Activated CD4-positive, alpha-beta T cell treated with anti-CD3 and anti-CD28 coated beads for 1 hour (primary cell): ENCODE measurements at places on chromosomes 12 and 14.

- no peak for DNase-seq
Measured at GRCh38 chr14:85463512-85463911, 66.4 kb upstream of the FLRT2 start.

DNA sequence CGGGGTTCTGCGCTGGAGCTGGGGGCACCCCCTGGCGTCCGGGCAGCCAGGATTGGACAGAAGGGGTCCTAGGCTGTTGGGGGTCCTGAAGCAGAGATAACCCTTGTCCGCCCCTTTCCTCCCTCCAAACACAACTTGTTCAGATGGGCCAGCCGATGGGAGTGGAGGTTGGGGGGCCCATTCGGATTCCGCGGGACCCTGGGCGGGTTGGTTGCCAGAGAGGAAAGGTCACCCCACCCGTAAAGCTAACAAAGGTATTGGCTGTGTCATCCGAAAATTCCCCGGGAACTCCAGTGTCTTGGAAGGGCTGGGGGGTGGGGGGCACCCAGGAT lies 1.3 kb downstream of the FAM222A start:
- no peak for DNase-seq

GRCh38 chr12:65450625-65451024 lies 172.1 kb downstream of the MSRB3 start:
- DNase-seq, result no peak

- DNase-seq, result peak; percentile 12
Measured at GRCh38 chr12:67025543-67026114, 243.5 kb upstream of the CAND1 start.

GRCh38 chr12:6285063-6285477 lies 25.4 kb upstream of the PLEKHG6 start:
- DNase-seq, result peak; percentile 32

DNA sequence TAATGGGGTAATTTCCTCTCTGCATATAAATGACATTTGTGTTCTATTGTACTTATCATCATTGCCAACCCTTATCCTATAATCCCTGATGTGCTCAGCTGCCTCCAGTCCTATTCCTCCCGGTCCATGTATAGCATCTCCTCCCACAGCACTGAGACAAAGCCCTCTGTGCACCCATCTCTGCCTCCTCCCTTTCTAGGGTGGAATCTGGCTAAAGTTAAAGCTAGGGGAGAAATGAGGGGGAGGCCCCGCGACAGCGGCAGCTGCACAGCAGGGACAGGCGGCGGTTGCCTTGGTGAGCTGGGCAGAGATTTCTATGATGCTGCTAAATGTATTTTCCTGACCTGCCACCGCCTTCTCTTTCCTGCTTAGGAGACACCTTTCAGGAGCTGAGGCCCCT lies 12.8 kb upstream of the ZDHHC22 start:
- no peak for DNase-seq

DNA sequence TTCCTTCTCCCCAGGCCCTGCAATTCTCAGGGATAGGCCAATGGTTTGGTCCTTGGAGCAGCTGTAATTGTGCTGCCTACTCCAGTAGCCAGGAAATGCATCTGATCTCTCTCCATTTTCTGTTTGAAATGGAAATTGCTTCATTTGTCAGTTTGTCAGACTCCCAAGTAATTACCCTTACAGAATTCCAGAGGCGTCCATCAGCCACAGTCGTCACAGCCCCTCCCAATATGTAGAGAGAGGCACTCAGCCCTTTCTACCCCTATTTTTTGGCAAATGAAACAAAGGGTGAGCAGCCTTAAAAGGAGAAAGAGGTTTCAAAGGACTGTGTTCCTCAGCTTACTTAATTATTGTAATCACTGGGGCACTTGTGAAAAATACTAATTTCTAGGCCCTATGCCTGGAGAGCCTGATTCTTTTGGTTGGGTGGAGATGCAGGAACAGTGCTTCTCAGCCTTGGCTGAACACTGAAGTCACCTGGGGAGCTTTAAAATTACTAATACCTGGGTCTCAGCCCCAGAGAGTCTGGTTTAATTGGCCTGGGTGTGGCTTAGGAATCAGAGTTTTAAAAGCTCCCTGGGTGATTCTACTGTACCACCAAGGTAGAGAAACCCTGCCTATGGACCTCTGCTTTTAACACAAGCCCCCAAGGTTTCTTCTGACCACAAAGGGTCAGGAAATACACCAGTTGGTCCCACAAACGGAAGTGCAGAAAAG lies 190.0 kb downstream of the EMP1 start:
- no peak for DNase-seq

DNA sequence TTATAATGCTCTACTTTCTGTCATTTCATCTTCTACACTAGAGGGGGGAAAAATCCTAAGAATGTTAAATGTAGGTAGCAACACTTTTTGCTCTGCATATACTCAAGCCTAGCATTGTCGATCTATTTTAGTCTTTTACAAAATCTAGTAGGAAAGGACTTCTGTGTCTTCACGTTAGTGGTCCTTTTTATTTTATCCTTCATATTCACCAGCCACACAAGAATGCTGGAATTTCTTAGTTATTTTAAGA lies 253.0 kb upstream of the FLRT2 start:
- DNase-seq, result no peak

DNA sequence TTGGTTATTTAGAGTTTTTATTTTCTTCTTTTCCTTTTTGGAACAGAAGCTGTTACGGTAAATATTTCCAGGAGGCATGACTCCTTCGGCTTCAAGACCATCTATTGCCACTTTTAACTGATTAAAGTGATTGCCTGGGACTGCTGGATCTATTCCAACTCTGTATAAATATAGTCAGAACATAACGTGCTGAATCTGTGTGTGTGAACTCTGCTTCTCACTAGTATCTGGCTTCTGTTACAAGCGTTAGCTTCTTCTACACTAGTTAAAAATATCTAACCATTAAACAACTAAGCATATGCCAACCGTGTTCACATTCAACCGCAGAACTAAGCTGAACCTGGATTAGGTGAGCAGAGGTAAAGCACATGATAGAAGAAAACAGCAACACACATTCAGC lies 49.0 kb downstream of the TMTC1 start:
- DNase-seq, result no peak

DNA sequence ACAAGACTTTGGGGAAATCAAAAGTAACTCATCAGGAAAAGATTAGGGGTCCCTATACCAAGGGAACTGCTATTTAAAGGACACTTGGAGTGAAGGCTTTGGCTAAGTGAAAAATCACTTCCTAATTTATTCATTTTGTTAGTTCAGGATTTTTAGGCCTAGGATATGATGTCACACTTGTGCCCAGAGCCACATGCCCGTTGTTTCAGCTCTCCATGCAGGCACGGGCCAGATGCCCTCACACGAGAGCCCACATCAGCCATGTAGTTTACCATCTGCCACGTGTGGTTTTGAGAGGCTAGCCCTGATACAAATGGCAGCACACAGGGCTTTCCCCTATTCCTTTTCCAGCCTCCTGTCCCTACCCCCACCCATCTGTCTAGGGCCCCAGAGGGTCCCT lies 11.9 kb upstream of the LRP1-AS start:
- no peak for DNase-seq

DNA sequence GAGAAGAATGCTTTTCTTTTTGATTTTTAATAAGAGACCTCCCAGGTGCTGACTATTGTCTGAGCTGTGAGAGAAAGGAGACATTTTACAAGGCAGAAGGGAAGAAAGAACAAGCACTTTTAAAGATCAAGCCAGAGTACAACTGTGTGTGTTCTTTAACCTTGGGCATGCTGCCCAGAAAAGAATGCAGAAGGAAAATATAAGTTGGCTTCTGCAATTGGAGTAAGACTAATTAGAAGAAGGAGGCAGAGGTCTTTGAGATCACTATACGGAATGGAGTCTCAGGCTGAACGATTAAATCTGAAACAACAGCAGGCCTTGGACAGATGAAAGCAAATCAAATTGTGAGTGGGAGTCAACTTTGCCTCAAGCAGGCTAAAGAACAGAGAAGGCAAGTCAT lies 230.5 kb downstream of the ATP23 start:
- DNase-seq, result no peak

- DNase-seq, result no peak
Measured at GRCh38 chr12:109460538-109460937, 16.6 kb downstream of the KCTD10 start.

- no peak for DNase-seq
Measured at GRCh38 chr12:18462442-18462841, 201.1 kb downstream of the PIK3C2G start.

DNA sequence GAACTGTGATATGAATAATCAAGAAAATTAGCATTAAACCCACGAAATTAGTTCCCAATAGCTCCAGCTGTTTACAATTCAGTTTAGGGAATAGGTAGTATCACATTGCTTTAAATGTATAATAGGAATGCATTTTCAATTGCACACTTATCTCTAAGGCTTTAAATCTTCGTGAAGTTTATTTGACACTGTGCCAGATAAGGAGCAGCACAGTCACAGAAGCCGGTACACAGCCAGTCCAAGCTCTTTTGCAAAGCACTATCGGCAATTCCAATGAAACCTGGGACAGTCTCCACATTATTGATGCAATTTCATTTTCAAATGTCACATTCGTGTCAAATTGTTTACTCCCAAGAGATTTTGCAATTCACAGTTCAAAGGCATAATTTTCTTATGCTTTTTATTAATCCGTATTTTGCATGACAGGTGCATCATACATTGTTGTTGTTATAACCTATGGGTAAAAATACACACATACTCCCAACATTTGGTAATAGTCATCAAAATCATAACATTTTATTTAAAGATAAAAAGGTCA lies 602.8 kb downstream of the RPS29 start:
- no peak for DNase-seq

DNA sequence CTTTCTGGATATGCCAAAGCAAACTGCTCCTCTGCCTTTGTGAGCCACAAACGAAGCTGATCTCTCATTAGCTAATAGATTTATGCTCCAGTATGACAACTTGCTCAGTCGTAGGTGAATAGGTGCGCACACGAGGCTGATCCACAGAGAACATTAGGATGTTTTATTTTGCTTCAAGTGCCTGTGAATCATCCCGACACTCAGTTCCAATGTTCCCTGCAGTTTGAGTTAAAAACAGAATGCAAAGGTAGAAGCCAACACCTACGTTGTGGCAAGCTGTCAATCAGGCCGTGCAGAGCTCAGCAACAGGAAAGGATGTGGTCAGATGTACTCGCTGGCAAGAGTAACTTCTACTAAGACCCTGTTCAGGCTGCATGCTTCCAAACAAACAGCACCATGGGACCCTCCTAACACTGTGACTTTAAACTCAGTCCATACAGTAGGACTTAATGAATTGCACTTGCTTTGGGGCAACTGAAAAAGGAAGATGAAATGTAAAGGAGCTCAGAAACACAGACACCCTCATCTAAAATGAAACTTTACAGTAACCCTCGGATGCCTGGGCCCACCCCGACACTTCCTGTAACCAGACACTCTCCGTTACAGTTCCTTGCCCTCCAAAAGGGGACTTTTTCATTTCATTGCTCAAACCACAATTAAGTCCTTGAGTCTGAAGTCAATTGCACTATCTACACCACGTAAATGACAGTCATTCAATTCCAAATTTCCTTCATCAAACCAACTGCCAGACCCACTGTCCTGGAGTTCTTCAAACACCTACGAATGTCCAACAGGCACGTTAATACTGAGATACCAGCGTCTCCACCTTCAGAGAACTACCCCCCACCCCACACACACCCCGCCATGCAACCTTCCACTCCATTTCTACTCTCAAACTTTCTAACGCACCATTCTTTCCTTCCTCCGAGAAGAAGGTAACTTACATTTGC lies 1.6 kb downstream of the CCDC88C start:
- DNase-seq, result peak; percentile 46

DNA sequence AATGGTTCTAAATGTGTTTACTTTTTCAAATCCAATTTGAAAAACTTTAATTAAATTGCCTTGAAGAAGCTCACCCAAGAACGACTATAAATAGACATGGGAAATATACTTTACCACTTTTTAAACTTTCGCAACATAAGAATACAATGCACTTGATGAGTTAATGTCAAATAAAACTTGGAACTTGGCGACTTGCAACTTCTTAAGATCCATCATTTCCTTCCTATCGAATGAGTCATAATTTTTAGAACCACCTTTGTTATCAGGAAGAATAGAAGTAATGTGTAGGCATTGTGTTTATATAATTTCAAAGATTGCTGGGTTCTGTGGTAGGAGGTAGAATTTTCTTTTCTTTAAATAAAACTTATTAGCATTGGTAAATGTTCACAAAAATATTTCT lies 1417.4 kb upstream of the FLRT2 start:
- no peak for DNase-seq

GRCh38 chr12:15520083-15520482 lies 197.8 kb downstream of the PTPRO start:
- no peak for DNase-seq

DNA sequence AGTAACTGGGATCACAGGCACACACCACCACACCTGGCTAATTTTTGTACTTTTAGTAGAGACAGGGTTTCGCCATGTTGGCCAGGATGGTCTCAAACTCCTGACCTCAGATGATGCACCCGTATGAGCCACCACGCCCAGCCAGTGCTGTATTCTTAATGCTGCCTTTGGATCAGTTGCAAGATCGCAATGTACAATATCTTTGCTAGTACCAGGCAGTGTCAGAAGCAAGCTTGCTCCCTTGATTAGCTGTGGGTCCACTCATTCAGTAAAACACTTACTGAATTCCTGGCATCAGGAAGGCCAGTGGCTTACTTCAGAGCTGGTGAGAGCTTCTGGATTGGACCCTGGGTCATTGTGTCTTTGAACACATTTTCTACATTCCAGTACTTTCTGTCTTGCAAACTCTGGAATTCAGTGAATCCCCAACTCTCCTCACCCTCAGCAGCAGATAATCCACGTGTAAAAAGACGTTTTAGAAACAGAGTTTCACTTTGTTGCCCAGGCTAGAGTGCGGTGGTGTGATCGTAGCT lies 1183.7 kb downstream of the AACS start:
- DNase-seq, result no peak

GRCh38 chr14:102977475-102977874 lies 55.0 kb downstream of the AMN start:
- no peak for DNase-seq

DNA sequence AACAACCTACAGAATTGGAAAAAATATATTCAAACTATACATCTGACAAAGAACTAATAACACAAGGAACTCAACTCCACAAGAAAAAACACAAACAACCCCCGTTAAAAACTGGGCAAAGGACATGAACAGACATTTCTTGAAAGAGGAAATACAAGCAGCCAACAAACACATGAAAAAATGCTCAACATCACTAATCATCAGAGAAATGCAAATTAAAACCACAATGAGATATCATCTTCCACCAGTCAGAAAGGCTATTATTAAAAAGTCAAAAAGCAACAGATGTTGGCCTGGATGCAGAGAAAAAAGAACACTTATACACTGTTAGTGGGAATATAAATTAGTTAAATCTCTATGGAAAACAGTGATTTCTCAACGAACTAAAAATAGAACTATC lies 82.6 kb upstream of the CCDC91 start:
- no peak for DNase-seq

DNA sequence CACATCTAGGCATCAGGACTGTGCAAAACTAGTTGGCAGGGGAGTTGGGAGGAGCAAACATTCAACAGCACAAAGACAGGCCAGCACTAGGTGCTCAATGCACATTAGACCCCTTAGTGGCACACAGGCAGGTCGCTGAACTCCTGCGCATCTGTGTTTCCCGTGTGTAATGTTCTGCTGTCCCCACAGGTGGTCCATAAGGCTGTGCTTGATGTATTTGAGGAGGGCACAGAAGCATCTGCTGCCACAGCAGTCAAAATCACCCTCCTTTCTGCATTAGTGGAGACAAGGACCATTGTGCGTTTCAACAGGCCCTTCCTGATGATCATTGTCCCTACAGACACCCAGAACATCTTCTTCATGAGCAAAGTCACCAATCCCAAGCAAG lies 11.2 kb downstream of the SERPINA3 start:
- DNase-seq, result no peak
